ENCODE measurements at places on chromosomes 13 and 19.

GRCh38 chr13:49340161-49340560 is 92.4 kb downstream of the CDADC1 start:
- no peak for DNase-seq

GRCh38 chr13:37755349-37755748 is 114.2 kb downstream of the TRPC4 start:
- no peak for DNase-seq

- DNase-seq, result no peak
These were observed 118.6 kb downstream of the ZNF536 start for GRCh38 chr19:30490760-30491159.

DNA sequence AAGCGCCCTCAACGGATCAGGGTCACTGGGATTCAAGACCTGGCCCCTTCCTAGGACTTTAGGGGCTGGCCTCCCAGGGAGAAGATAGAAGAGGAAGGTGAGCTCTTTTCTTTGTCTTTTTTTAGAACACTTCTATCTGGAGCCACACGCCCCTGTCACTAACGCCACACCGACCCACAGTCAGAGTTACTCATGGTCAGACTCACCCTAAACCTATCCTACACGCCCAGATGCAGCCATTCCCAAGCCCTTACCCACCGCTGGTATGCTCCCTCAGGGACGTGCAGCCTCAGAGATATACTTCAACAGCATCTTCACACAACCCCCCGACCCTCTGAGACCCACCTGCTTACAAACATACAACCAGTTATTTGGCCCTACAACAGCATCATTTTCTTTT is 29.9 kb upstream of the MUC16 start:
- no peak for DNase-seq

DNA sequence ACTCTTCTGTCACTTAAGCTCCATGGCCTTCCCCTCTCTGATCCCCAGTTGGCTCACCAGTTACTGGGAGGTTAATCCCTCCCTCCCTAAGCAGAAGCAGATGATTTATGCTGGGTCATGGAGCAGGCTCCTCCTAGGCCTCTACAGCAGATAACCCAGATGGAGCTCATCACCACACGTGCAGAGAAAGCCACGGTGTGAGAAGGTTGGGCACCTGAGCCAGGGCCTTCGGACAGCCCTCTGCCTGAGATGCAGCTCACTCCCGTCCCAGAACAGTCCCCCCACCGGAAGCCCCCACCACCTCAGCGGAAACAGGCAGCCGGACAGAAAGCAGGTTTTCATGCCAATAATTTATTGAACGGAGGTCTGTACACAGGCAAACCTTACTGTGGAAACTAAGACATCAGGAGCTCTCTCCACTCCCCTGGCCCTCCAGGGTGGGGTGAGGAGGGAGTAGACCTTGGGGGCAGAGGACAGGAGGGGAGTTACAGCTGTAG is 9.8 kb downstream of the ZNF526 start:
- no peak for DNase-seq

DNA sequence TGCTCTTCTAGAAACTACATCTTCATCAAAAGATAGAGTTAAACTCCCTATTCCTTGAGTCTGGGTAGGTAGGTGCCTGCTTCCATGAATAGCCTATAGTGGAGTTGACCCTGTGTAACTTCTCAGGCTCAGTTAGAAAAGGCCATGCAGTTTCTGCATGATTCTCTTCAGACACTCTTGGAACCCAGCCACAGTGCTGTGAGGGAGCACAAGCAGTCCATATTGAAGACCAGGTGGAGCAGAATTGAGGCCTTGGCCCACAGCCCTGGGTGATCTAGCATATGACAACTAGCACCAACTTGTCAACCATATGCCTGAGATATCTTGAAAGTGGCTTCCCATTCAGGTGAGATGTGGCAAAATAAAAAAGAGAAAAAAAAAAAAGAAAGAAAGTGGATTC is 10.3 kb upstream of the PAN3 start:
- DNase-seq, result no peak

DNA sequence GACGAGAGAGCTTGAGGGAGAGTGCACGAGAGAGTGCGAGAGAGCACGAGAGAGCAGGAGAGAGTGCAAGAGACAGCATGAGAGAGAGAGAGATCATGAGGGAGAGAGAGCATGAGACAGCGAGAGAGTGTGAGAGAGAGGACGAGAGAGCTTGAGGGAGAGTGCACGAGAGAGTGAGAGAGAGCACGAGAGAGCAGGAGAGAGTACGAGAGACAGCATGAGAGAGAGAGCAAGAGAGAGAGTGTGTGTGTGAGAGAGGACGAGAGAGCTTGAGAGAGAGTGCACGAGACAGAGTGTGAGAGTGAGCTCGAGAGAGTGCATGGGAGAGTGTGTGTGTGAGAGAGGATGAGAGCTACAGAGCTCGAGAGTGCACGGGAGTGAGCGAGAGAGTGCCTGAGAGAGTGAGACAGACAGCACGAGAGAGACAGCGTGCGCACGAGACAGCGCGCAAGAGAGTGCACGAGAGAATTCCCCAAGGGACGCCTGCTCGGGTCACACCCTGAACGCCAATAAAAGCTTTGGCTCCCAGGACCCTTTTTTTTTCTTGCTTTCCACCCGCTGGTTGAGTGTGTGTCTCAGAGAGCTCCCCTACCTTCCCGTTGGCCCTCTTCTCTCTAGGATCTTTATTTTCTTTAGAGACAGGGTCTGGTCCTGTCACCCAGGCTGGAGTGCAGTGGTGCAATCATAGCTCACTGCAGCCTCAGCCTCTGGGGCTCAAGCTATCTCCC is 3.7 kb downstream of the CD70 start:
- DNase-seq, result no peak

All from left renal pelvis (tissue), 4 donors.